ENCODE measurements at places on chromosomes 12 and 14.
A peak's percentile ranks its signal among the peaks of the same experiment; 100 is the strongest.

DNA sequence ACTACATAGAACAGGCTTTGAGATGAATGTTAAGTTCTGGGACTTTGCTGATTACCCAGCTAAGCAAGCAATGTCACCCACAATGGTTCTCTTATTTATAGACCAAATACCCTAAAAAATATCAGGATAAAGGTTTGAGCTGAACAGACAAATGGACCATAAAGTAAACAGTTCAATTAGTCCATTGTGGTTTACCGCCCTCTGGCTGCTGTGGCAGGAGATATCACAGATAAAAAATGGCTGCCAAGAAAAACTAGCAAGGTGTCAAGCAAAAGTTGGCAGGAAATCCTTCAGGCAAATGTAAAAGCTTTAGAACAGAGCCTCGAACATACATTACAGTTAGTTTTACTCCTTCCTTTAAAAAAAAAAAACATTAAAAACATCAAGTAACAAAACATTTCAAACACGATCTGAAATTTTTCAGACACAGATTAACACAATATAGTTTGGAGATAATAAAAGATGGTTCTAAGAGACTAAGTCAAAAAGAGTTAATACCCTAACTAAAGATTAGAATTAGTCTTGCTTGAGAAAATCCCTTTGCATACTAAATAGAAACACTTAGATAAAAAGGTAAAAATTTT is 41.3 kb downstream of the MED13L start:
- no peak for DNase-seq

- peak; percentile 65 for DNase-seq
These were observed 583 bp downstream of the CPNE8 start for GRCh38 chr12:38904537-38905479.

- peak; percentile 54 for DNase-seq
These were observed 23.1 kb downstream of the ADCY6 start for GRCh38 chr12:48765753-48766162.

GRCh38 chr12:84793558-84794367 is 118.8 kb downstream of the SLC6A15 start:
- peak; percentile 31 for DNase-seq

- no peak for DNase-seq
These were observed 939 bp upstream of the SEL1L start for GRCh38 chr14:81534510-81535074.

DNA sequence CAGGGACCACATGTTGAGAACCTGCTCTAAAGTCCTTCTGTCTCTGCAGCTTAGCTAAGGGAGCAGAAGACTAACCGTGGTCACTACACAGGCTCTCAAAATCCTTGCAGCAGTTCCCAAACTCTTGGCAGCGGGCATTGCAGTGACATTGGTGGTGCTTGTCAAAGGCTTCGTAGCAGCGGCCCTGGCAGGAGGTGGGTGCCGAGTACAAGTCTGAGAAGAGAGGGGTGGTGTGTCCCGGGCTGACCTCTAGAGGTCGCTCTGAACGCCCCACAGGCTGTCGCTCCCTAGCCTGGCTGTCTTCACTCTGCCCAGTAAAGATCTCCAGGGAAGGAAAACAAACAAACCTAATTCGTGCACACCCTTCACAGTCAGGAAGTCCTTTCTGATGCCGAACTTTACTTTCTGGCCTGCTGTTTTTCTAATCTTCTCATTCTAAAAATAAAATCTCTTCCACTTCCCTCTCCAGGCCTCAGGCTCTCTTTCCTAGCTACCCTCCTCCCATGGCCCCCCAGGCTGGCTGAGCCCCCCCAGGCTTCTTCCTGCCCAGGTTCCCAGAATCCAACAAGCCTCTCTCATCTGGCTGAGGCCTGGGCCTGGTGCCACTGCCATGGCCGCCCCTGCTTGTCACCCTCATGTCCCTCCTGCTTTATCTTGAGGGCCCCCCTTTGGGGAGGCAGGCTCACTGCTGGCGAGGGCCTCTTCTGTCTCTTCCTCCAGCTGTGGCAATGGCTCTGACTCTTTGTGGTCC is 7.7 kb downstream of the ENDOU start:
- peak; percentile 95 for DNase-seq
